ENCODE measurements at places on chromosomes 7 and 10.
A peak's percentile ranks its signal among the peaks of the same experiment; 100 is the strongest.

DNA sequence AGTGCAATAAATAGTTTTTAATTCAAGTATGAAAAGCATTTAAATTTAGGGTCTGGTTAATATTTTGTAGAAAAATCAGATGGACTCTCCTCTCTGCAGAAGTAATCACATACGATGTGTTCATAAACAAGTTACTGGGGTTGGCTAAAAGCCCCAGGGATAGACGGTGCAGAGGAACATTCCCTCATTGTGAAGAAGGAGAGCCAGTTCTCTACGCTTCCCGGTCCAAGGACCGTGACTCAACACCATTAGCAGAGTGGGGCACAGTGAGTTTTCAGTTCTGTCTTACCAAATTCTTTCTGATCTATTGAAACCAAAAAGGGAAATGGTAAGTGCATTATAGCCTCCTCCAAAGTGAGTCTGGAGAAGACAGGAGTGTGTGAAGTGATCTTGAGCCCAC is 327.8 kb downstream of the WDR37 start:
- DNase-seq, result no peak

DNA sequence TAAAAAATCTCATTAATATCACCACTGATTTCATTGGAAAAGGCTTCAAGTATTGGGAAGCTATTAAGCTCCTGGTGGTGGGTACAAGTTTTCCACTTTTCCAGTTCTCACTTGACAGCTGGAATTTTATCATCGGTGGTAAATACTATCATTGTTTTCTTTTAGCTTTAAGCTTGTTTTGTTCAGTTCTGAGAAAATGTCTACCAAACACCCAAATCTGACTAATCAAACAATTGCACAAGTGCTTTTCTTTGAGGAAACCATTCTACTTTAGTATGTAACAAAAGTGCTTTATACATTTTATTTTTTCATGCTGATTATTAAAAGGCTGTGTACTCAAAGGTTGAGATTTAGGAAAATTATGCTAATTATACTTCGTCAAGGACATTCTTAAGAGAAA is 7.9 kb downstream of the PRPF18 start:
- no peak for DNase-seq

GRCh38 chr10:70564901-70565351 is 37.6 kb downstream of the PRF1 start:
- no peak for DNase-seq

GRCh38 chr10:22849077-22849805 is 78.6 kb upstream of the ARMC3 start:
- no peak for DNase-seq

GRCh38 chr10:113027574-113028455 is 77.8 kb downstream of the TCF7L2 start:
- DNase-seq, result no peak

DNA sequence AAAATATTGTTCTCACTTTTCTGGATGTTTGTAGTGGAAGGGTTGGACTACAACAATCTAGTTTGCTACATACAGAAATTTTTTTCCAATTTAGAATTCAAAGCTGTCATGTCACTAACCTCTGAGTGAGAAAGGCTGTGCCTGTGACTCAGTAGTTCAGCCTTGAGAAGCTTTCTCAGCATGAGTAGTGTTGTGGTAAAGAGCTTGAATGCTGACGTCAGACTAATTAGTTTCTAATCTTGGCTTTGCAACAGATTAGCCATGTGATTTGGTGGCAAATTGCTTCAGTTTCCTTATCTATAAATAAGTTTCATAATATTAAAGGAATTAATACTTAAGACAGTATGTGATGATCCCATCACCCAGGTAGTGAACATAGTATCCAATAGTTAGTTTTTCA is 83.8 kb downstream of the ABCA13 start:
- no peak for DNase-seq

GRCh38 chr10:120593693-120594092 is 136.7 kb downstream of the PLPP4 start:
- DNase-seq, result no peak

GRCh38 chr7:122468945-122469344 is 164.4 kb upstream of the FEZF1 start:
- DNase-seq, result no peak

DNA sequence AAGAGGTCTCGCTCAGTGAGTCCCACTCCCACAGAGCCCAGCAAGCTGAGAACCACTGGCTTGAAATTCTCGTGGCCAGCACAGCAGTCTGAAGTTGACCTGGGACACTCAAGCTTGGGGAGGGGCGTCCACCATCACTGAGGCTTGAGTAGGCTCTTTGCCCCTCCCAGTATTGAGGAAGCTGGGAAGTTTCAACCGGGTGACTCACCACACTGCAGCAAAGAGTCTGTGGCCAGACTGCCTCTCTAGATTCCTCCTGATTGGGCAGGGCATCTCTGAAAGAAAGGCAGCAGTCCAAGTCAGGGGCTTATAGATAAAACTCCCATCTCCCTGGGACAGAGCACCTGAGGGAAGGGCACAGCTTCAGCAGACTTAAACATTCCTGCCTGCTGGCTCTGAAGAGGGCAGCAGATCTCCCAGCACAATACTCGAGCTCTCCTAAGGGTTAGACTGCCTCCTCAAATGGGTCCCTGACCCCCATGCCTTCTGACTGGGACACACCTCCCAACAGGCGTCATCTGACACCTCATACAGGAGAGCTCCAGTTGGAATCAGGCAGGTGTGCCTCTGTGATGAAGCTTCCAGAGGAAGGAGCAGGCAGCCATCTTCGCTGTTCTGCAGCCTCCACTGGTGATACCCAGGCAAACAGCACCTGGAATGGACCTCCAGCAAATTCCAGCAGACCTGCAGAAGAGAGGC is 970.9 kb upstream of the LRRN3 start:
- no peak for DNase-seq

- no peak for DNase-seq
These were observed 145.7 kb downstream of the MAPK8 start for GRCh38 chr10:48451969-48452878.

DNA sequence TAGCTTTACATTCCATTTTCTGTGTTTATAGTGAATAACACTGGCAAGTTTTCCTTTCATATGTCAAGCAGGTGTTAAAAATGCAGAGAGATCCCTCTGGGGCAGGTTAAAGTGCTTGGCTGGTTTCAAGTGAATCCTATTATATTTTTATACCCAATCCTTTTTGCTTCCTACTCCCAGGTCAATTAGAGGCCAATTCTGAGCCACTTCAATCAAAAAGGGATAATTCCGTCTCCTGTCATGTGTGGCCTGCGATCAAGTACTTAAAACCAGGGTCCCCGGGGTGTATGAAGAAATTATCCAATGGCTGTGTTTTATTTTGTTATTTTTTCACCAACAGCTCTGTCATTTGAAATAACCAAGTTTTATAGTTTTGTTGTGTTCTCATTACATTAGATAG is 313.2 kb downstream of the PRPF18 start:
- DNase-seq, result no peak

GRCh38 chr10:95755511-95756004 is 405 bp upstream of the ENTPD1 start:
- peak; percentile 74 for DNase-seq

DNA sequence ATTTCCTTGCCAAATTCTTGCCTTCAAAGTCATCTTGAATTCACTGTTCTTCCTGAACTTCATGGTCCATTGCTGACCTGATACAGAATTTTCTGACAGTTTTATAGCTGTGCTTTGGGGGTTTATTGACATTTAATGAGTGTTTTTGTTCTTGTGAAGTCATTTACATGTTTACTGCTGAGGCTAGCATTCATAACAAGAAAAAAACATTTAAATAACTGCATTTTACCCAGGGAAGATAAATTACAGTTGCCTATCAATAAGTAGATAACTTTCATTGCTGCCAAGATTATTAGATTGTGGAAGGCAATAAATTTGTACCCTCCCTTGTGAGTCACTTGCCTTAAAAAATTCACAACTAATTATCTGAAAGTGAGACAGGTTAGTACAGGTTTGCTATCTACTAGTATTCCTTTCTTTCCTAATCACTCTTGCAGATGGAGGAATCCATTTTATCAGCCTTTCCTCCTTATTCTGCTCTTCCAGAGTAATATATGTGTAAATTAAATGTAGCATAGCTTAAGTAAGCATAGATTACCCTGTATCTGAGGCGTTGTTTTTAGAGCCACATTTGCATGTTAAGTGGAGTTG is 178.4 kb downstream of the EXOC4 start:
- no peak for DNase-seq

DNA sequence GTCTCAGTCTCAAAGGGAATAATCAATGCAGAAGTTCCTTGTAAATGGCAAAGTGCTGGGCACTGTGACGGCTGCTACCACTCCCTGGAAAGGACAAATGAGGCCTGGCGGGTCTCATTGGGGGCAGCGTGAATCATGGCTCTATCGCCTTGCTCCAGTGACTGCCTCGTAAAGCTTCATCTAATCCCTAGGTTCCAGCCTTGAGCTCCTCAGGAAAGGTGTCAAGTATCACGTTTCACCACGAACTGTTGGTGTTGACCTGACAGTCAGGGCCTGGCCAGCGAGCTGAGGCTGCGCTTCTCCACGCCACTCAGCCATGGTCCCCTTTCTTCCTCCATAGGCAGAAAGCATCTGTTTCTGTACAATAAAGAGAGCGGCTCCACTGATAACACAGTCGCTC is 126.7 kb upstream of the ZNF32 start:
- DNase-seq, result no peak

- no peak for DNase-seq
These were observed 89.0 kb downstream of the PTPRE start for GRCh38 chr10:127995939-127996338.

DNA sequence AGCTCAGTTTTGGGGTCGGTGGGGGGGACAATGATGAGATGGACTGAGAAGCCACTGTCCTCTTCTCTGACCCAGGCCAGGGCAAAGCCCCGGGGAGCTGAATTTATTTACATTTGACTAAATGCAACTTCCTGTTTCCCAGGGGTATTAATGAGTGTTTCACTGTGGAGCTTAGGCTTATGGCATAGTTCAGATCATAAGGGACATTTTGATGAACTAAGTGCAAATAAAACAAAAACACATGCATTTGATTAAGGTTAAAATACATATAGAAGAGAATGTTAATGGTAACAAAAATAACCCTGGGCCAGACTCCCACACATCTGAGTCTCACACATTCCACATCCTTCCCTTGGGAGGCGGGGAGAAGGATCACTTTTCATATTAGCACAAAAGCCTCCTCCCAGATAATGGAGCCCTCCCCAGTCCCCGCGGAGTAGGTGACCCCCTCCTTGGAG is 320.6 kb downstream of the FRMD4A start:
- no peak for DNase-seq

DNA sequence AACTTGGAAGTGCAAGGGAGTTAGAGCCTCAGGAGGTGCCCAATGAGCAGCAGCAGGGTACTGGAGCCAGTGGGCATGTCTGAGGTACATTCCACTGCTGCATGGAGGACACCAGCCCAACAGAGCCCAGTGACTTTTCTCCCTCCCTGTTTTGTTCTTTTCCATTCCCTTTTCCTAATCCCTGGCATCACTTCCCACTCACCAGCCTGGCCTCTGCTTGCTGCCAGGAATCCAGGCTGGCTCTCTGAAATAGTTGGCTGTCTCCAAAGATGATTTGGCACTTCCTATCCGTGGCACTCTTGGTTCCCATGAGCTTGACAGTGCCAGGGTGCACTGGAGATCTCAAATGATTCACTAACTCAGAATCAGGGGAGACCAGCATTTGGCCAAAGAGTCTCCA is 97.7 kb upstream of the ZPBP start:
- no peak for DNase-seq

GRCh38 chr7:27459731-27460053 is 203.0 kb downstream of the HIBADH start:
- no peak for DNase-seq

DNA sequence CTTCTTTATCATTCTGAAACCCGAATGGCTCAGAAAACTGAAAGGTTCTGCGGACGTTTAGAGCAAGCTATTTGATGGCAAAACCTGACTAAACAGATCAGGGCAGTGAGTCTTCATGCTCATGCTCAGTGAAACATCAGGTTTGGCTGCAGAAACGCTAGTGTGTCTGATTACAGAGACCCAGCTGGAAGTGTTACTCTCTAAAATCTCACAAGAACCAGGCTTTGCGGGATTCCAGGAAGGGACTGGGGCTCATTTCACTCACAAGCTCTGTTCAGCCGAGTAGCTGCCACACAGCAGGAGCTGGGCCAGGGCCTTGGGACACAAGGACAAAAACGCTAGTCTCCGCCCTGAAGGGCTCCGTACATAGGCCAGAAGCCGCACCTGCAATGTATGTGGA is 2.9 kb downstream of the PITRM1 start:
- no peak for DNase-seq

DNA sequence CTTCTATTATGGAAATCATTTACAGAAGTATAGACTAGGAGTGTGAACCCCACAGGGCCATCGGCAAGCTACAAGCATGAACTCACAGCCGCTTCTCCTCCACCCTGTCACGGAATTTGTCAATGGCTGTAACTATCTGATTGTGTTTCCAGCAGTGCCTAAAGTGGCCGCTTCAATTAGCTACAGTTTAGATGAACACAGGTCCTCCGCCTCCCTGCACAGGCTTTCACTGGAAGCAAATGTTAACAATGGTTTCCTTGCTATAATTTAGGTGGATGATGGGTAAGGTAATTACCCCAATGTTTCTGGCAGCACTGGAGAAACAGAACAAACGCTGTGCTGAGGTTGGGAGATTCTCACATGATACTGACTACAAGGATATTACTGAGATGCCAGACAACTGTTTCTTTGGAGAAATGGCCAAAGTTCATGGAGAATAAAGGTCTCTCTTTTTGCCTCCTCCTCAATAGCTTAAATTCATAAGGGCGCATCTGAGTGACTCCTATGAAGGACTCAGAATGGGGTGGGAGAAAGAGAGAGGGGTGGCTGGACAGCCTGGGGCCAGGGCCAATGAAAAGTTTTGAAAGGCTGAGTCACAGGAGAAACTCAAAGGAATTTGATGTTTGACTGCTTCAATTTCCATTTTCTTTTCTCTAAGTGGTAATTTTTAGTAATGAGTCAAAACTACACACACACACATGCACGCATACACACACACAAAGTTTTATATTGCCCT is 78.9 kb downstream of the SVIL start:
- DNase-seq, result no peak

DNA sequence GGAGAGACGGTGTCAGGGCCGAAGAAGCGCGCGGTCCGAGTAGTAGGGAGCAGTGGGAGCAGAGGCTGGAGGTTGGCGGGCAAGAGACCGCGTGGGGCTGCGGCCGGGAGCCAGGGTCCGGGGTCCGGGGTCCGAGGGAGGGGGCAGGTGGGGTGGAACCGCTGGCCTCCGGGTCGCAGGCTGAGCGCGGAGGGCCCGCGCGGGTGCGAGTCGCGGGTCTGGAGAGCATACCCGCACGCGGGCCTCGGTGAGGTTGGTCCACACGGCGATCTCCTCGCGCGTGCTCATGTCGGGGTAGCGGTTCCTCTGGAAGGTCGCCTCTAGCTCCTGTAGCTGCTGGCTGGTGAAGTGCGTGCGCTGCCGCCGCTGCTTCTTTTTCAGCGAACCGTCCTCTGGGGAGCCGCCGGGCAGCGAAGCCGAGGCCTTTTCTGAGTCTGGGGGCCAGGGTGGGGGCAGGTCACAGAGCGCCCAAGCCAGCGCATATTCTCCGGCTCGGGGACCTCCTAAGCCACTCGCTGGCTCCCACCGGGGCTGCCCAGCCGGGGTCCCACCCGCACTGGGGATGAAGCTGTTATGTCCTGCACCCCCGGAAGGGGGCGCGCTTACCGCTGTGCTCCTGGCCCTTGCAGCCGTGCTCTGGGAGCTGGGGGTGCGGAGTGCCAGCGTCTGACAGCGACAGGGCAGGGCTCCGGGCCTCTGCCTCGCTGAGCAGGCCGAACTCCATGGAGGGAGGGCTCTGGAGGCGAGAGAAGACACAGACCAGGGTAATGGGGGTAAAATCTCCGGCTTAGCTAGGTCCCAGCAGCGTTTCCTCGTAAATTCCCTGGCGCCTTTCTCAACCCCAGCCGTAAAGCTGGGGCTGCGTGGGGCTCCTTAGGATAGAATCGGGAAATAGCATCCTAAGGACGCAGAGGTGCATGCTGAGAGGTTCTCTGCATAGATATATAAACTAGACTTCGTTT is 5.5 kb downstream of the ELOVL3 start:
- DNase-seq, result peak; percentile 87
